Activated naive CD8-positive, alpha-beta T cell treated with anti-CD3 and anti-CD28 coated beads, Interleukin-2, amount 10 ng/mL, durations not matched to agents 7 days and 5 days (primary cell): ENCODE measurements at places on chromosomes 2 and 18.

DNA sequence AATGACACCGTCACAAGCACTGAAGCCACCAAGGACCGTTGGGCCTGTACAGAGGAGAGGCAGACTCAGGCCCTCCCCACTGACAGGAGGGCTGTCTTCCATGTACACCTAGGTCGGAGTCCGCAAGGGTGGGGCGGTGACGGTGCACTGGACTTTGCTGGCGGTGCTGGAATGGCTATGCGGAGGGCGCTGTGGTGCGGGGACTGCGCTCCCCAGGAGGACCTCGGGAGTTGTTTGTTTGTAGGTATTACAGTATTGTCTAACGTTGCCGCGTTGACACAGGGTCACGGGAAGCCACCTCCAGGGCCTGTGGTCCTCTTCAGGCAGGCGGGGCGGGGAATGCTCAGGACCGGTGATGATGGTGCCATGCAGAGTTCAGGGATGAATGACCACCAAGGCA, 126.2 kb downstream of the TPO start:
- DNase-seq: no peak
- no peaks in the 10 kb centered on the region for H3K4me1 ChIP-seq
- no peak overlapping the region for H3K4me3 ChIP-seq
- H3K27ac ChIP-seq: peak overlapping the region; percentile 34

DNA sequence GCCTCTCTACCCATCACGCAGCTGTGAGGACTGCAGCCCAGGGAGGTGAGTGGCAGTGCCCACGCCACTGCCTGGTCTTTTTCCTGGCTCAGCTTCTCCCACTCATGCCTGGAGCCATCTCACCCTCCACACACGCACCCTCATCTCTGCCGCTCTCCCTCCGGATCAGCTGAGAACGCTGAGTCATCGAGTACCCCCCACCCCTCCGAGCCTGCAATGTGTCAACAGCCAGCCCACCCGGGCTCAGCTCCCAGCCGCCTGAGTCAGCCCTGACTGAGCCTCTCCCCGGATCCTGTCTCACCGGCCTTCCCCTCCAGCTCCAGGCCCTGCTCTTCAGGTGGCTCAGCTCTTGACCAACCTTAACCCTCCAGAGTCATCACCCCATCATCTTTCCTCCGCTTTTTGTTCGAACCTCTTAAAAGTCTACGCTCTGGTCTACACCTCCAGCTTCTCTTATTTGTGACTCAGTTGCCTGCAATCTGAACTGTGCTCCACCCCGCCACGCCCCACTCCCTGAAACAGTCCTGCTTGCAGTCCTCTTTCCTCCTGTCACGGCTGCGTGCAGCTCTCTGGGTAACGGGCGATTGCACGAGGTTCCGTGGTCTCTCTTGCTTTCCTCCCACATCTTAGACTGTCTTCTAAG, 94.4 kb upstream of the ASAP2 start:
- no peaks in the 10 kb centered on the region for H3K36me3 ChIP-seq
- DNase-seq: no peak
- no peaks in the 10 kb centered on the region for H3K4me1 ChIP-seq
- peaks cover 2% of the 10 kb centered on the region for H3K27me3 ChIP-seq
- H3K27ac ChIP-seq: no peak overlapping the region

GRCh38 chr2:229511524-229511923, 202.8 kb downstream of the DNER start:
- peaks cover 2% of the 10 kb centered on the region for H3K27me3 ChIP-seq
- DNase-seq: no peak
- no peak overlapping the region for H3K27ac ChIP-seq
- no peaks in the 10 kb centered on the region for H3K36me3 ChIP-seq

GRCh38 chr18:21481739-21482138, 118.8 kb downstream of the ESCO1 start:
- no peaks in the 10 kb centered on the region for H3K36me3 ChIP-seq
- DNase-seq: no peak
- no peak overlapping the region for H3K27ac ChIP-seq
- H3K4me1 ChIP-seq: no peaks in the 10 kb centered on the region
- peaks cover 13% of the 10 kb centered on the region for H3K27me3 ChIP-seq

GRCh38 chr2:6177811-6178210, 485.6 kb downstream of the SOX11 start:
- DNase-seq: no peak
- H3K27me3 ChIP-seq: no peaks in the 10 kb centered on the region
- H3K27ac ChIP-seq: no peak overlapping the region
- no peaks in the 10 kb centered on the region for H3K4me1 ChIP-seq
- no peaks in the 10 kb centered on the region for H3K36me3 ChIP-seq

GRCh38 chr18:61448316-61448715, 115.1 kb downstream of the CDH20 start:
- H3K4me1 ChIP-seq: no peaks in the 10 kb centered on the region
- no peaks in the 10 kb centered on the region for H3K36me3 ChIP-seq
- no peak overlapping the region for H3K4me3 ChIP-seq

- H3K4me3 ChIP-seq: no peak overlapping the region
- no peak overlapping the region for H3K27ac ChIP-seq
- no peaks in the 10 kb centered on the region for H3K4me1 ChIP-seq
- peaks cover 43% of the 10 kb centered on the region for H3K36me3 ChIP-seq
- DNase-seq: peak; percentile 42
Measured at GRCh38 chr2:237774811-237775553, 23.6 kb upstream of the RBM44 start.

GRCh38 chr2:44250376-44250775, 24.9 kb upstream of the SLC3A1 start:
- H3K27me3 ChIP-seq: peaks cover 4% of the 10 kb centered on the region
- H3K4me1 ChIP-seq: peaks cover 1% of the 10 kb centered on the region
- peaks cover 1% of the 10 kb centered on the region for H3K36me3 ChIP-seq
- H3K27ac ChIP-seq: no peak overlapping the region
- no peak overlapping the region for H3K4me3 ChIP-seq

GRCh38 chr18:79047556-79048244, 21.5 kb upstream of the ATP9B start:
- H3K27ac ChIP-seq: no peak overlapping the region
- no peak for DNase-seq
- H3K27me3 ChIP-seq: no peaks in the 10 kb centered on the region
- peaks cover 1% of the 10 kb centered on the region for H3K4me1 ChIP-seq
- no peaks in the 10 kb centered on the region for H3K36me3 ChIP-seq
- no peak overlapping the region for H3K4me3 ChIP-seq

GRCh38 chr2:41990688-41991087, 57.1 kb upstream of the PKDCC start:
- H3K36me3 ChIP-seq: no peaks in the 10 kb centered on the region
- no peak for DNase-seq
- H3K4me1 ChIP-seq: no peaks in the 10 kb centered on the region
- no peak overlapping the region for H3K4me3 ChIP-seq
- no peak overlapping the region for H3K27ac ChIP-seq
- H3K27me3 ChIP-seq: peaks cover 5% of the 10 kb centered on the region

DNA sequence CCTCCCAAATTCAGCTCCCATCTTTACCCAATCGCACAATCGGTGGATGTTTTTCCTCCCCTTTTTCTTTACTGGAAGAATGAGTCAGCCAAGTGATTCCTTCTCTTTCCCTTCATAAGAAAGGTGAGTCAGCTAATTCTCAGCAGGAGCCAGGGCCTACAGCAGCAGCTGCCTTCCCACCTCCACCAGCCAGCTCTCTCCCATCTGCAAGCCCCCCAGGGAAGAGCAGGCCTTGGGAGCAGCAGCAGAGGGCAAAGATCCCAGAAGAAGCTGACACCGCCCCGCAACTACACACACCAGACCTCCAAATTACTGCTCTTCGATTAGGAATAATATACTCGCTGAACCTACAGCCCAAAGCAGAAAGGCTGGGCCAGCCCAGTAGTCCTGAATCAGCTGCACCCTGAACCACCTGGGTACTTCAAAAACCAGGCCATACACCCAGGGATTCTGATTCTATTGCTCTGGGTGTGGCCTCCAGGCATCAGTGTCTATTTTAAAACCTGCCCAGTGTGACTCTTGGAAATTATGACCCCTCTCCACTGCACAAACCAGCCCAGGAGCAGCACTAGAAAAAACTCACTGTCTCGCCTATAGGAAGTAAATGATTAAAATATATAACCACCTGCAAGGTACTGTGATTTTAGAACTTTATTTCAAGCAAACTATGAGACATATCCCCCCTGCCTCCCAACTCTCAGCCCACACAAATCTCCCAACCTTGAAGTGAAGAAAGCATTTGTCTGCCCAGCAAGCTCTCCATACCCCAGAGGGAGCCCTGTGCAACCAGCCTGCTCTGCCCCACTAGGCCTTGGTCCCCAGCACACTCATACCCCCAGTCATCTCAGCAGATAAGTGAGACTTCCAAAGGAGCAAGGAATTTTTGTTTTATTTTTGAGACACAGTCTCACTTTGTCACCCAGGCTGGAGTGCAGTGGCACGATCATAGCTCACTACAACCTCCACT, 7.3 kb downstream of the SFXN5 start:
- H3K36me3 ChIP-seq: peaks cover 16% of the 10 kb centered on the region
- peaks cover 18% of the 10 kb centered on the region for H3K4me1 ChIP-seq
- H3K4me3 ChIP-seq: no peak overlapping the region
- H3K27ac ChIP-seq: peak overlapping the region; percentile 3
- DNase-seq: no peak
- no peaks in the 10 kb centered on the region for H3K27me3 ChIP-seq

DNA sequence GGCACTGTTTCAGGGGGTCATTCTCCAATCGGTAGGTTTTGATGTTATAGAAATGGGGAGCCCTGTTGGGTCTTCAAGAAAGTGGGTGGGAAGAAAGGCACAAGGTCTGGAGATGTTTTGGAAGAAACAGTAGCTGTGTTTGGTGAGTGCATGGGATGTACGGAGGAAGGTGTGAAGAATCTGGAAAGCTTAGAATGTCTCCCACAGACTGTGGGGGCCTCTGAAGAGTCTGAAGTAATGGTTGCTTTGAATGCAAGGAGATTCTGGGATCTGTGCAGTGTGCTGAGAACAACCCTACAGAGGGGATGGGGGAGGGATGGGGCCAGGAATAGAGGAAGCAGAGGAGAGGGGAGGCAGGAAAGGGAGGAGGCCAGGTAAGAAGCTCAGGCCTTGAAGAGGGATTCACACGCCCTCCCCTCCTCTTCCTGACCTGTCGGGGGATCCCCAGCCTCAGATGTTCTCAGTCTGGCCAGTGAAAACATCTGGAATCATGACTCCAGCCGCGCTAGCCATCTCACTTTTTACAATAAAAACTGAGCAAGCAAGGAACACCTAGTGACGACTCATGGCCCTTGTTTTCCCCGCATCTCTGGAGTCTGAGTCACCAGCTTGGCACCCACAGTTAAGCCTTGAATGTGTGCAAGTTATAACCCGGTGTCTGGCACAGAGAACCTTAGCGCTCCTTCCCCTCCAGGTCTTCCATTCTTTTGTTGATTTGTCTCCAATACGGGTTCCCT, 74.2 kb downstream of the SH3BP4 start:
- no peaks in the 10 kb centered on the region for H3K4me1 ChIP-seq
- H3K27ac ChIP-seq: no peak overlapping the region
- DNase-seq: no peak
- no peak overlapping the region for H3K4me3 ChIP-seq
